ENCODE measurements at places on chromosomes 1 and 21.

DNA sequence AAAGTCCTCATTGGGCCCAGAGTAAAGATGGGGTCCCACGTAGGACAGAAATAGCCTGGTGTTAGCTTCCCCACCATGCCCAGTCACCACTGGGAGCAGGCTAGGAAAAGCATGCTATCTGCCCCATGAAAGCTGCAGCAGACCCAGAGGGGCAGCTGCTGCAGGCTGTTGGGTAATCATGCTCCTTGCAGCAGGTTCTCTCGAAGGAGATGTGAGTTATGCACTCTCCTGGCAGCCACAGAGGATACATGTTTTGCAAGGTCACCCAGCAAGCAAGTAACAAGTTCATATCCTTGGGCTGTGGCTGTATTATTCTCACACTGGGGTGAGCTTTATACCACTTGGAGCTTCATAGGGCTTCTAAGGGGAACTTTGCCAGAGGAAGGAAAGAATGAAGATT lies 9.1 kb upstream of the HEYL start:
- DNase-seq = no peak

GRCh38 chr1:156806512-156807440 lies 9.9 kb downstream of the SH2D2A start:
- no peak for DNase-seq

DNA sequence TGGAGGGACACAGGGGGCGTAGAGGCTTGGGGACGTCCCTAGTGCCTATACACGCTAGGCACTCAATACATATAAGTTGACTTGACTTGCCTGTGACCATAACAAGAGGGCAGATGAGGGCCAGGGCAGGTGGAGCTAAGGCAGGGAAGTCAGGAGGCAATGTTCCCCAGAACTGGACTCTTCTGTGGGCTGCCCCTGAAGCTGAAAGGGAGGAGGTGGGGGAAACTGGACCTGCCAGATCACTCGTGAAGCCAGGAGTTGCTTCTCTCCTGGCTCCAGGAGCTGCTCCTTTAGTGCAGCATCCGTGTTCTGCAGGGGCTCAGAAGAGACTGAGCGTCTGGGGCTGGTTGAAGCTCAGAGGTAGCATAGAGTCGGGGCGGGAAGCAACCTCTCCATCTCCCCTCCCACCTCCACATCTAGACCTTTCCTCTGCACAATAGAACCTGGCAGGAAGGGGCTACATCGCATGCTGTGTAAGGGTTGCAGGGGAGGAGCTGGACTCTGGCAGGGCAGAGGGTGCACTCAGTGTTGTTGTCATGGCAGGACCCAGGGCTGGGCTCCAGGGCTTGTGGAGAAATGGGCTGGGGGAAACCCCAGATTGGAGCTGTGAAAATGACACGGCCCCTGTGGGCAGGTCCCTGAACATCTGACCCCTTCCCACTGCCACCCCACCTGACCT lies 2.9 kb upstream of the SEMA4A start:
- DNase-seq = no peak

DNA sequence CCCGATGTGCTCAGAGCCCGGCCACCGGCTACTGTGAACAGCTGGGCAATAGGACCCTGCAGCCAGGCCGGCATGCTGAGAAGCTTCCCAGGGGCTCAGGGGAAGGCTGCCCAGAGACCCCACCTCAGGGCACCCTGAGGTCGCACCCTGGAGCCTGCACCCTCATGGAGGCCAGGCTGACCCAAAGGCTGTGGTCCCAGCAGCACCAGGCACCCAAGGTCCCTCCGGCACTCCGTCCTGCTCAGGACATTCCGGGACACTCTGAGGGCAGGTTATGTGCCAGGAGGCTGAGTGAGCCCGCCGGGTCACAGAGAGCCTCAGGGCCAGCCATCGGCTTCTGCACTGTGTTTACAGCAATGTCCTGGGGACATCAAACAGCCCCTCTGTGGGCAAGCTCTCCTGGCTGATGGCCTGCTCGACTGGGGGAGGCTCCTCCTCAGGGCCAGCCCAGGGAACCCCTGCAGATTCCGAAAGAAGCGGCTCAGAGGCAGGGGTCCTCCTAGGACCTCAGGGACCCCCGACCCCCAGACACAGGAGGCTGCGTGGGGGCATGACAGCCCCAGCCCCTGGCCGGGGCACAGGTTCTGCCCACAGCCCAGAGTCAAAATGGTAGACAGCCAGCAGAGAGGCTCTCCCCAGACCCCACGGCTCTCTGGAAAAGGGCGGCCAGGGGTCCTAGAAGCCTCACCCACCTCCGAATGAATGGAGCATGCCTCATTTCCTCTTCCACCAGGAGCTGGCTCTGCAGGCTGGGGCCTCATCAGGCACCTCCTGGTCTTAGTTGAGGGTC lies 8.2 kb downstream of the SLC19A1 start:
- DNase-seq = no peak

GRCh38 chr21:34216718-34217032 lies 143.3 kb downstream of the MRPS6 start:
- DNase-seq = no peak

DNA sequence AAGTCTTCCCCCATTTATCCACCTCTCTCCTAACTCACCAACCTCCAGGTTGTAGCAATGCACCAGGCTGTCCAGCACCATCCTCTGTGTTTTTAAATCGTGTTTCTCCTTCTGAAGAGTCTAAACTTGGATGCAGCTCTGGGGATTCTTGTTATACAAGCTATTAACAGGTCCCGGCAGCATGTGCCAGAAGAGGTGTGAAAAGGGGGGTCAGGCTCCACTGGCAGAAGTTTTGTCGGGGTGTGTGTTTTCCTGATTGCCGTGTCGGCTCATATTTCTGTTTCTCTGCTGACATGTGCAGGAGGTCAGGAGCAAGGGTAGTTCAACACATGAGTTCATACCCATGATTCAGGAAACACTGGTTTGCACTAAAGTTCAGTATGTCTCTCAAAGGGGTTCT lies 658.6 kb upstream of the CAMK1G start:
- DNase-seq = no peak

DNA sequence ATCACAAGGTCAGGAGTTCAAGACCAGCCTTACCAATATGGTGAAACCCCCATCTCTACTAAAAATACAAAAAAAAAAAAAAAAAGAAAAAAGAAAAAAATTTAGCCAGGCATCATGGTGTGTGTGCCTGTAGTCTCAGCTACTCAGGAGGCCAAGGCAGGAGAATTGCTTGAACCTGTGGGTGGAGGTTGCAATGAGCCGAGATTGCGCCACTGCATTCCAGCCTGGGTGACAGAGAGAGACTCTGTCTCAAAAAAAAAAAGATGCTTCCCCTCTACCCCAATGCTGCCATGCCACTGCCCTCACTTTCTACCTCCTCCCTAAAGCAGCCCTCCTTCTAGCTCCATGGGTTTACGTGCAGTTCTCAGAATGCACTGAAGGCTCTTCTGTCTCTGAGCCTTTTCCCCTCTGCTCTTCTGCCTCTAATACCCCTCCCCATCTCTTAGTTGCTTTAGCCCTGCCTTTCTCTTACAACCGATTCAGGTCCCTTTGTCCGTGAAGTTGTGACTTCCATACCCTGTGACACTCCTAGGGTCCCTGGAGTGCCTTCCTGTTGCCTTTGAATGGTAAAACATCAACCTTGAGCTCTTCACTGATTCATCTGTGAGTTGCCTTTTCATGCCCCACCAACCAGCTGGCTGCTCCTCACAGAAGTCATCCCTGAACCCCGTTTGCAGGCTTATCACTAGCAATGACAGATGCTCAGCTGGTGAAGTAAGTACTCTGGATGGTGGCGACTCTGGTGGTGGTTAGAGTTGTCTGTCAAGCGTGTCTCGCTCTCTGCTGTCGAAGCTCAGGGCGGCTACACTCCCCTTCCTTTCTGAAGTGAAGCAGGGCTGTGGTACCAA lies 234.9 kb downstream of the RHOU start:
- no peak for DNase-seq

DNA sequence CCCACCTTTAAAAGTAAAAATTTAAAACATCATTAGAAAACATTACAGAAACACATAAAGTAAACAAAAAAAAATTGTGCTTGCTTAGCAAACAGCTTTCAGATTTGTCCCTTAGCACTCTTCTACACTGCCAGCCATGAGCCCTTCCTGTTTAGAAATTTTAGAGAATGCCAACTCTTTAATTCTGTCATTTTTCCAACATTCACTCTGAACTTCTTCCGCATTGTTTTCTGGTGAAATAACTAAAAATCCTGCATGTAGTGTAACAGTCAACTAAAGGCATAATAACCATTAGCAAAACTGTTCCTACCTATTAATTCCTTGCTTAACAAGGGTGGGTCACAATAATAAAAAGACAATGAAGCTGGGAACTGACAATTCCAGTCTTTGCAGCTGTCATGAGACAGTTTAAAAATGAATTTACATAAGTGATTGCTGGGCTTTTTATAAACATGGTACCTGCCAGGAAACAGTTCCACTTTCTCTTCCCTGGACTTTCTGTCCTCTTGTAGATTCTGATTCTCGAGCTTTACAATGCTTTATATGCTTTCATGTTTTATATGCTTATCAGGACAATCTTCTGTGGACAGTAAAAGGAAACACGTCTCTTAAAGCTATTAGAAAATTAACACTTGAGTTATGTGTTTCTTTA lies 19.0 kb downstream of the GNG12 start:
- no peak for DNase-seq

DNA sequence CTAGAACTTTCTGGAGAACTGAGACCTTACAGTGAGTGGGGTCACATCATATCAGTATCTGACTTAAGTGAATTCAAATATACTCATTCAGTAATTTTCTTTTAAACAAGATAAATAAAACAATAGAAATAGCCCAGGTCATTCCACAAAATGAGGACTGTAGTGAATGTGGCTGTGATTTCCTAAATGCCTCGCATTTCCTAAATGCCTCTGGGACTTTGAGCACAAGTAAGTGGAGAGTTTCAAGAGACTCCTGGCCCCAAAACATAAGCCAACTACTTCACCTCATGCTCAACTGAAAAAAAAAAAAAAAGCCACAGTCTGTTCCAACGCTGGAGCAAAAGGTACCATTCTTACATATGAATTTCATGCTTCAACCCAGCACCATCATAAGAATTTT lies 81.5 kb downstream of the ZNF281 start:
- no peak for DNase-seq

- no peak for DNase-seq
Measured at GRCh38 chr1:63276624-63277023, 45.7 kb upstream of the FOXD3 start.

DNA sequence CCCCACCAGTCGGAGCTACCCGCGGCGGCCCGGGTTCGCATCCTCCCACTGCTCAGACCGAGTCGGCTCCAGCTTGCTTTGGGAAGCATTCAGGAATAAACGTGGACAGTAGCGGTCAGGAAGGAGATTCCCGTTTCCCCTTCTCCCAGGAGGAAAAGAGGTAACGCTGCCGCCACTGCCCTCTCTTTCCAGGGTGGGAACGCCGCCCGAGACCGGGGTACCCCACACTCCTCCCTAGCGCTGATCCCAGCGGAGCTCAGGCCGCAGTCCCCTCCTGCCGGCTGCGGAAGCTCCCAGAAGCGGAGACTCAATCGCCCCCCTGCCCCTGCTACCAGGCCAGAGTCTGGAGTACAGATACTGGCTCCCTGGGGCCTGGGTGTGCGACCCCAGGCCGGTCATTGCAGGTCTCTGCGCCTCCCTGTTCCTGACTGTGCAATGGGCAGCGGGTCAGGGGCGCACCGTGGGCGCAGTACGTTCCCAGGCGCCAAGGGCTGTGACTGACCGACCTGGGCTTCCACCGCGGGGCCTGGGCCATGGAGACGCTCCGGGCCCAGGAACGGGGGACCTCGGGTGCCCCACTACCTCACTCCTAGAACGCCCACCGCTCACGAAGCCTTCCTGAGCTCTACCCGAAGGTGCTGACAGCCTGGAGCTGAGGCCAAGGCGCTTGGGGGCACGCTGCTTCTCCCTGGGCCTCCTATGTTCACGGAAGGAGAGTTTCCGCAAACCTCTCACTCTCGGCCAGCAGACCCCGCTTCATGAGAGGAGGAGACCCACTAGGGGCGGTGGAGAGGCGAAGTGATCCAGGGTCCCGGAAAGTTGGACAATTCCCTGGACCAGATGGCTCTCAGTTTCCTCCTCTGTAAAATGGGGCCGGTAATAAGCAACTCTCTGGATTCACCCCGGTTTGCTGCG lies 7.8 kb downstream of the DMRTA2 start:
- DNase-seq = no peak

- no peak for DNase-seq
Measured at GRCh38 chr1:64061430-64062104, 141.9 kb upstream of the UBE2U start.

- no peak for DNase-seq
Measured at GRCh38 chr1:63200676-63201075, 121.7 kb upstream of the FOXD3 start.

GRCh38 chr21:27101523-27101922 lies 134.6 kb upstream of the ADAMTS5 start:
- no peak for DNase-seq

GRCh38 chr21:35372201-35372600 lies 323.1 kb upstream of the RUNX1 start:
- DNase-seq = no peak

GRCh38 chr1:205247130-205247921 lies 19.6 kb downstream of the TMCC2 start:
- DNase-seq = no peak

DNA sequence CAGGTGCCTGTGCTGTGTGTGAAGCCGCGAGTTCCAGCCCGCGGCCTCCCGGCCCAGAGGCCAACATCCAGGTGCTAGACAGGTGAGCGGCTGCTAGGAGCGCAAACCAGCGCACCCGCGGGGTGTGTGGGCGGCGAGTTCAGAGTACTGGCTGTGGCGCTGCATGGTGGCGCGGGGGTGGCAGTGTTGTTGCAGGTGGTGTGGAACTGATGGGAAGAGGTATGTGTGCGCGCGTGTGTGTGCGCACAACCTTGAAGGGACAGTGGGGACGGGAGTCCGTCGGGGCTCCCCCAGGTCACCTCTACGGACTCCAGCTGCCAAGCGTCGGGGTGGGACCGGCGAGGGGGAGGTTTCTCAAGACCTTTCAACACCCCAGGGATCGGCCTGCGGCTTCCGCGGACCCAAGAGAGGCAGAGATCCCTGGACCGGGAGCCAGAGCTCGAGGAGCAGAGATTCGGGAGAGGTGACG lies 433 bp upstream of the DMBX1 start:
- no peak for DNase-seq

- no peak for DNase-seq
Measured at GRCh38 chr1:30373471-30374399, 349.6 kb downstream of the MATN1 start.

GRCh38 chr1:35691571-35692220 lies 27.0 kb downstream of the C1orf216 start:
- DNase-seq = no peak

GRCh38 chr1:197614916-197615692 lies 160.2 kb downstream of the DENND1B start:
- no peak for DNase-seq

- DNase-seq = no peak
Measured at GRCh38 chr1:41434748-41435449, 49.6 kb downstream of the EDN2 start.

Data from stimulated activated CD8-positive, alpha-beta memory T cell treated with anti-CD3 and anti-CD28 coated beads, Interleukin-4, amount 100 ng/mL, for 1 hour (primary cell).